ENCODE measurements at places on chromosomes 4 and X.
A peak's percentile ranks its signal among the peaks of the same experiment; 100 is the strongest.

GRCh38 chrX:35700121-35700520 is 98.0 kb upstream of the MAGEB16 start:
- DNase-seq, result no peak

- DNase-seq, result no peak
Observed at GRCh38 chr4:89312066-89312465, 4.5 kb upstream of the GPRIN3 start.

GRCh38 chrX:1452516-1453394 is at the start of gene ASMTL:
TSS of gene ASMTL (minus strand) at chrX:1452909. CDS start at chrX:1452840, 69 bp downstream.
- peak; percentile 100 for DNase-seq

DNA sequence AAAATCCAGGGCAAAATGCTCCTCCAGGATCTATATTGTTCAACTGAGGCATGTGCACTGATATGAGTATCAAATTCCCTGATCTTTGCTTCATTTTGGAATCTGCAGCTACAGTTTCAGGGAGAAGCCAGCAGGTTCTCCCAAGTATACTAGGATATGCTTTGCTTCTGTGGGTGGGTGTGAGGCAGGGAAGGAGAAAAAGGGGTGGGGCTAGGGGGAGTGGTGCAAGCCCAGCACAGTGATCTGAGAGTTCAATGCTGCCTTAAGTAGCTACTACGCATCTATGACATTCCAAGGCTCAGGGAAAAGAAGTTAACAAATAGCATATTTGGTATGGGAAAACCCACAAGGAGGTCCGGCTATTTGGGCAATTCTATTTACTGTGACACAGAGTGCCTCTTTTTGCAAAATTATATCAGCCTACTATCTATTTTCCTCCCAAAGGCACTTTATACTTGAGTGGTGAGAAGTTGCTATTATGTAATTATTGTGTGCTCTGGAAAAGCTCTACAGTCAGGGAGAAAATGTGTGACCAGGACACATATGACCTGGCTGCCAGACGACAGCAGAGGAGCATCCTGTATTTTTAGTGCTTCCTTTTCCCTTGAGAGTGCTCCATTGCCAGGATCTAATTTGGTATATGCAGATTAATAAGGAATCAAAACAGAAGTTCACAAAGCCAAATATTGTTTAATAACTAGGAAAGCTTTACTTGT is 162.0 kb downstream of the RNF150 start:
- no peak for DNase-seq

- no peak for DNase-seq
Observed at GRCh38 chr4:116229420-116229819, 856.0 kb downstream of the TRAM1L1 start.

DNA sequence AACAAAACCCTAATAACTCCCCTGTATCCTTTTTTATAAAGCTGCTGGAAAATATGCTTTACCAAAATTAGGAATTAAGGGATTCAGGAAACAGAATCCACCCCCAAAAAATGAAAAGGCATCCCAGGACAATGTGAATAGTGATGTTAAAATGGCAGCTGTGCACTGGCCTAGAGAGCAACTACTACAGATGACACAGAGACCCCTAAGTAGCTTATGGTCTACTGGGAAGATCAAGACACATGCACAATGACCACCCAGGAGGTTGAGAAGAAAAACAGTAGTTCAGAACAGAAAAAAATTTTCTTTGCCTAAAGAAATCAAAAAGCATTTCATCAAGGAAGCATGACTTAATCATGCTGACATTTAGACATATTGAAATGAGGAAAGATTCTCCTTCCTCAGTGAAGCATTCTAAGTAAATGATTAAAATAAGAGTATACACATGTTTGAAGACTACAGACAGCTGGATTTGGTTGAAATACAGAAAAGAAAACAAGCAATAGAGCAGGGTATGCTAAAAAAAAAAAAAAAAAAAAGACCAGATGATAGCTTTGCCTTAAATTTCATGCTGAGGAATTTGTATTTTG is 117.3 kb downstream of the WDFY3 start:
- DNase-seq, result no peak

- DNase-seq, result no peak
Observed at GRCh38 chr4:180153587-180153986, 2089.6 kb upstream of the TENM3 start.

DNA sequence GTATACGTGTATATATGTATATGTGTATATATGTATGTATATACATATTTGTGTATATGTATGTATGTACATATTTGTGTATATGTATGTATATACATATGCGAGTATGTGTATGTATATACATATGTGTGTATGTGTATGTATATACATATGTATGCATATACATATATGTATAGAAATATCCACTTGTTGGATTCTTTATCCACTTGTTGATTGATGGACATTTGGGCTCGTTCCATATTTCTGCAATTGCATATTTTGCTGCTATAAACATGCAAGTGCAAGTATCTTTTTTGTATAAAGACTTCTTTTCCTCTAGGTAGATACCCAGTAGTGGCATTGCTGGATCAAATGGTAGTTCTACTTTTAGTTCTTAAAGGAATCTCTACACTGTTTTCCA is 25.5 kb upstream of the NHSL2 start:
- DNase-seq, result no peak

DNA sequence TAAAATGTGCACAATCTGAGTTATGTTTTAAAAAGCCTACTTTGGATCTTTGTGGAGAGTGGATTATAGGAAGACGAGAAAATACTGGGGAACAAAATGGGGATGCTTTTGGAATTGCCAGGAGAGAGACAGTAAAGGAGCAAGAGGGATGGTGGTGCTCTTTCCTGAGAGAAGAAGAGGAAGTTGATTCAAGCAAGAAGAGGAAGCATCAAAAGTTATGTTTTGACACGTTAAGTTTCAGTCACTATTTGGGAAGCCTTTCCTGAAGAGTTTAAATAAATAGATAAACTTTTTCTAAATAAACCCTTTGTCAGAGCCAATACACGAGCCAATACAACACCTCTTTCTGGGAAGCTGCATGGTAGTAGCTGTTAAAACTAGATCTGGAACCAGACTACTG is 394.1 kb downstream of the GALNTL6 start:
- no peak for DNase-seq

- no peak for DNase-seq
Observed at GRCh38 chr4:68433582-68433981, 13.7 kb upstream of the TMPRSS11E start.

DNA sequence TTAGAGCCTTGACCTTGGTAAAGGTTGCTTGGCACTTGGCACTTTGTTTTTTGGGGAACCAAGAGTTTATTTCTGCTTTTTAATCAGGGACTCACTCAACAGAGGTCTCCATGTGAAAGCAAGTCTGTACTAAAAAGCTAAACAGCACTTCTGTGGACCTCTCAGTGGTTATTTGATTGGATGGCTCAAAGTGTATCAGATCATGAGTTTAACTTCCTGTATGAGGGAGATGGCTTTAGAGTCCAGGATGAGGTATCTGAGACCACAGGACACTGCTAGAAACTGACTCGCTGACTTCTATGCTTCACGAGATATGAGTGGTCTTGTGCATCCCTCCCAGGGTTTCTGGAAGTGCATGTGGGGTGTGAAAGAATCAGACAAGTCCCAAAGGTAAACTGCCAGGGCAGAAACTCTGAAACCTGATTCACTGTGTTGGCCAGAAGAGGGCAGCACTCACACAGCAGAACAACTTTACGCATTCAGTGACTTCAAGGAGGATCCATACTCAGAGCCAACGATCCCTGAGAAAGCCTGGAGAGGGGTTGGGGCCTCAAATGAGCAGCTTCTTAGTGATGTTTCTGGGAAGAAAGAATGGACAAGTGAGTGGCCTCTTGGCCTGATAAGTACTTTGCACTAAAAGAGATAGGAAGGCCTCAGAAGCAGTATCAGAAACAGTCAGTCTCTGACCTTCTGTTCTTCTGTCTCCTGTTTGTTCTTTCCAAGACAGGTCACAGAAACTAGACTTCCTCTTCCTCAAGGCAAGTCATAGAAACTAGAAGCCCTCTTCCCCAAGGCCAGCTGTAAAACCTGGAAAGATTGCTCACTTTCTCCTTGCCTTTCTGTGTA is 220.3 kb upstream of the CXCL13 start:
- DNase-seq, result no peak

GRCh38 chr4:184648313-184649025 is 778 bp downstream of the CASP3 start:
- peak; percentile 87 for DNase-seq

DNA sequence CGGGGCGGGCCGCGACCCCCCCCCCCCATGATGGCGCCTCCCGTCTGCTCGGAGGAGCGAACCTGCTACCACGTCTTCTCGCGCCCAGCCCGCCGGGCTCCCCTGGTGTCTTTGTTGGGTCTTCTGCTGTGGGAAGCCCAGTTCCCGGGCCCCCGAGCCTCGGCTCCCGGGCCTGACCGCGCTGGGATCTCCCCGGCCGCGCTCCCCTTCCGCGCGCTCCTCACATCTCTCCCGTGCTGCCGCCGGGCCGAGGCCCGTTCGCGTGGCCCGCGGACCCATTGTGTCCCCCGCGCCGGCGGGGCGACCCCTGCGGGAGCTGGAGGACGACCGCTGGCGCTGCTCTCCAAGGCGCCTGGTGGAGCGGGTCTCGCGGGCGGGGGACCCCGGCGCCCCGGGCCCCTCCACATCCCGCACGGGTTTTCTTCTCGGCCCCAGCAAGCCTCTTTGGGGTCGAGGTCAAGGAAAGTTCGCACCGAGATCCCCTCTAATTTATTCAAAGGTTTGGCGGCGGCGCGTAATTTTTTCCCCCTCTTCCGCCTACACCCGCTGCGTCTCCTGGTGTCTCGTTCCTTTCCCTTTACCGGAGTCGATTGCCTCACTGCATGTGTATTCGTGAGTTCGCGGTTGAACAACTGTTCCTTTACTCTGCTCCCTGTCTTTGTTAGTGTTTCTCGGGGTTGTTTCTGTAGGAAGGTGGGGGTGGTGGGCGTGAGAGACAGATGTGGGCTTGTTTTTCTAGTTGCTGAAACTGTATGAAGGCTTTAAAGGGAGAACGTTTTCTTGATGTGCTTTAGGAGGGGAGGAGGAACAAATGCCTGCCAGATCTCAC is 770 bp downstream of the SMAD1 start:
- DNase-seq, result peak; percentile 64

DNA sequence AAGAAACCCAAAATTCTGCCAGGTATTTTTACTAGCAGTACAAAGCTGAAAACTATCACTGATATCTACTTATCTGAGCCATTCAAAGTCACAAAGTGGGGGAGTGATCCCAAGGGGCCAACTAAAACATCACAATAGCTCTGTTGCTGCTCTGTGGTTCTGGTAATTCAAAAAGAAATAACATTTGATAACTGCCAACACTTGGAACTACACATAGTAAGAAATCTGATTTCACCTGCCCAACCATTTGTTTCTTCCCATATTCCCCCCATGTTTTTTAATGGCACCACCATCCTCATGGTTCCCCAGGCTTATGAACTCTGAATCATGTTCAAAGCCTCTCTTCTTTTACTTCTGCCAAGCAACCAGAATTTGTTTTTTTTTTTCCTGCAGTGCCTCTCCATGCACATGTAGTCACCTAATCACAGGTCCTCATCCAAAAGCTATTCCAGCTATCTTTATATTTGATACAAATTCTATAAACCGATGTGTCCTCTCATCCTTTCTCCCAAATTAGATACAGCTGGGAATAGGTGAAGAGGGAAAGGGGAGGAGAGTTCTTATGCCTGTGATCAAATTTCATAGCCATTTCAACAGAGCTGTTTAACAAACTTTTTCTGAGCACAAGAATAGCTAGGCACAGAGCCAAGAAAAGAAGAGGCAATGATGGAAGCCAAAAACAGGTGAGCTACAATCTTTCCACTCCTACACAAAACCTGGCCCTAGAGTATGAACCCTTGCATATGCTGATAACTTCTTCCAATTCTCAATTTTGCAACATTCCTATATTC is 7.7 kb downstream of the AMMECR1 start:
- DNase-seq, result no peak

DNA sequence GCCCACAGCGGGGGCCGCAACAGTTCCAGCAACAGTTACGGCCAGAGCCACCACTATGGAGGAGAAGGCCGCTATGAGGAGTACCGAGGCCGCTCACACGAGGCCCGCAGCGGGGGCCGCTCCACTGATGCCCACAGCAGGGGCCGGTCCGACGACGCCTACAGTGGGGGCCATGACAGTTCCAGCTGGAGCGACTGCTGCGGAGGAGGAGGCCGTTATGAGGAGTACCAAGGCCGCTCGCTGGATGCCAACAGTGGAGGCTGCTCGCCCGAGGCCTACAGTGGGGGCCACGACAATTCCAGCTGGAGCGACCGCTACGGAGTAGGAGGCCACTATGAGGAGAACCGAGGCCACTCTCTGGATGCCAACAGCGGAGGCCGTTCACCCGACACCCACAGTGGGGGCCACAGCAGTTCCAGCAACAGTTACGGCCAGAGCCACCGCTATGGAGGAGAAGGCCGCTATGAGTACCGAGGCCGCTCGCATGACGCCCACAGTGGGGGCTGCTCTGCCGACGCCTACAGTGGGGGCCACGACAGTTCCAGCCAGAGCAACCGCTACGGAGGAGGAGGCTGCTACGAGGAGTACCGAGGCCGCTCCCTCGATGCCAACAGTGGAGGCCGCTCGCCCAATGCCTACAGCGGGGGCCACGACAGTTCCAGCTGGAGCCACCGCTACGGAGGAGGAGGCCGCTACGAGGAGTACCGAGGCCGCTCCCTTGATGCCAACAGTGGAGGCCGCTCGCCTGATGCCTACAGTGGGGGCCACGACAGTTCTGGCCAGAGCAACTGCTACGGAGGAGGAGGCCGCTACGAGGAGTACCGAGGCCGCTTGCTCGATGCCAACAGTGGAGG is 1.7 kb downstream of the RBMXL3 start:
- DNase-seq, result no peak

DNA sequence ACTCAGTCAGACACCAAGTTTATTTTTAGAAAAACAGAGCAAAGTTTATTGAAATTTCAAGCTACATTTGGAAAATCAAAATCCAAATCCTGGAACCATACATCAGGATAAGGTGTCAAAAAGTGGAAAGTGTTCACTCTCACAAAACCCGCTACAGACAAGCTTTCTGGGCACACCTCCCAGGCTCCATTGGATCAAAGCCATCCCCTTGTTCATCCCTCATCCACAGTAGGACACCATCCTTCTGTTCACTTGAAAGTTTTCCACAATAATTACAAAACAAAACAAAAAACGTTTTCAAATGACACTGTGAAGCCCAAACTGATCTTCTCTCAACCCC is 62.4 kb downstream of the TSC22D3 start:
- no peak for DNase-seq
